ENCODE measurements at places on chromosomes 2 and 18.

DNA sequence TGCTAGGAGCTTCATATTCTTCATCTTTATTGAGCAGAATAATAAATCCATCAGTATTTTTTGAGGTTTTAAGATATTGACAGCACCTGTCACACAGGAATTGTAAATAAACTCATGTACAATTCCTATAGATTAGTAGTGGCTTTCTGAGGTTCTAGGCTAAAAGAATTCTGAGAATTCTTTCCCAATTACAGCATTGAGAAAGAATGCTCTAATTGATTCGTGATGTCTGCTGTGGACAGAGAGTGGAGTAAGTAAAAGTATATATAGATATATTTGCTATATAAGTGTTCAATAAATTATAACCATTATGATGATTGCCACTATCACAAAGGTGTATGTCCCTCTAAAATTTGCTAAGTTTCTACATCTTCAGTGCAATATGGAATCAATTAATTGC lies 186.5 kb upstream of the NRP2 start:
- DNase-seq, result no peak

GRCh38 chr18:2857491-2858131 lies 10.8 kb downstream of the EMILIN2 start:
- DNase-seq, result peak; percentile 92

DNA sequence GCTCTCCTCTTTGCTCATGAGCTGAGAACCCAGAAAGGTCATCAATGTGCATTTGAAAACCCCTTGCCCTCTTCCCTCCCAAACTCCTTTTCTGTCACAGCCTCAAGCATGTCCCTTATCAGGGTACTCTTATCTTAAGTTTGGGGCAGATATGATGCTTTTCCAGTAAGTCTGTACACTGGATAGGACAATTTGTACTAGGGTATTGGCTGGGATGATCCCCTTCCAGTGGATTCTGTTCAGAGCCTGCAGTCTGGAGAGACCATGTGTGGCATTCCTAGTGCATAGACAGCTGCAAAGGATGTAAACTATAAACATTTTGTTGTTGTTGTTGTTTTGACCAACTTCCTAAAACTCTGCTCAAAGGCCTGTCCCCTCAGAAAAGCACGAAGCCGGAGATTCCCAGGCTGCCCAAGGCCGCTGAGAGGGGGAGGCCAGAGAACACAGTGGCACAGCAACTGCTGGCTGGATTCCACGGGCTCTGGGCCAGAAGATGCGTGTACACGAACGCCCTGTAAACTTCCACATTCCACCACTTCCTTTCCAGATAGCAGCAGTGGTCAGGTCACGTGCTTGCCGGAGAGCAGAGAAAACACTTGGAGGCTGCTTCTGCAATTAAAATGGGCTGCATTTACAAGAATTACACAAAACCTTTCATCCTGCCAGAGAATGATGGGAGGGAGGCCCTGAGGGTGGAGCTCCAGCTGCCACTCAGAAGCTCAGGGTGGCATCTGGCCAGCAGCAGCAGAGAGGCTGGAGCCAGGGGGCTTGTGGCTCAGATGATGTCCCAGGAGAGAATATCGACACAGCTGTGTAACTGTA lies 42.1 kb downstream of the BMP10 start:
- peak; percentile 97 for DNase-seq

- no peak for DNase-seq
These were observed 721.0 kb downstream of the PLCL1 start for GRCh38 chr2:198525211-198525969.

DNA sequence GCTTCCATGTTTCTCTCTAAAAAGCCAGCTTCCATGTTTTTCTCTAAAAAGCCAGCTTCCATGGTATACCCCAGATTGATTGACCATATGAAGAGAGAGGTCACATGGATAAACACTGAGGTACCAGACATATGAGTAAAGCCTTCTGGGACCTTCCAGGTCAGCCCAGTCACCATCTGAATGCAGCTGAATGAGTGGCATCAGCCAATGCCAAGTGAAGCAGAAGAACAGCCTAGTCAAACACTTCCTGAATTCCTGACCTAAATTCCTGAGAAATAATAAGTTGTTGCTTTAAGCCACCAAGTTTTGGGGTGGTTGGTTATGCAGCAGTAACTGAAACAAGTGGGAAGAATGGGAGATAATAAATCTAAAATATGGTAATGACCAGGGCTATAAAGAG lies 5.7 kb upstream of the ALS2 start:
- DNase-seq, result no peak

DNA sequence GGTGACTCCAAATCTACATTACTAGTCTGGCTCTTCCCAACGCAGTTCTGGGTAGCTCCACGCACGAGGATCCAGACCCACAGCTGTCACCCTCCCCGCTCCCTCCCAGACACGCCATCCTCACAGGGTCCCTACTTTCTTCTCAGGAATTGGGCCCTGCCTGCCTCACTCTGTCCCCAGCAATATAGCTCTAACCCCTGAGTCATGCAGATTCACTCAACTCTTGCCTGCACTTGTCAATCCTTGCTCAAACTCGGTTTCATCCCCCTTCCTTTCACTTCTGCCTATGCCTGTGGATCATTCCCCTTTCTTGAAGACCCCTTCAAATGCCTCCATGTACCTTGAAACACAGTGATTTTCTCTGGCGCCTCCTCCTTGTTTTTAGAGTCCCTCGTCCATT lies 5.0 kb downstream of the ST8SIA5 start:
- no peak for DNase-seq

DNA sequence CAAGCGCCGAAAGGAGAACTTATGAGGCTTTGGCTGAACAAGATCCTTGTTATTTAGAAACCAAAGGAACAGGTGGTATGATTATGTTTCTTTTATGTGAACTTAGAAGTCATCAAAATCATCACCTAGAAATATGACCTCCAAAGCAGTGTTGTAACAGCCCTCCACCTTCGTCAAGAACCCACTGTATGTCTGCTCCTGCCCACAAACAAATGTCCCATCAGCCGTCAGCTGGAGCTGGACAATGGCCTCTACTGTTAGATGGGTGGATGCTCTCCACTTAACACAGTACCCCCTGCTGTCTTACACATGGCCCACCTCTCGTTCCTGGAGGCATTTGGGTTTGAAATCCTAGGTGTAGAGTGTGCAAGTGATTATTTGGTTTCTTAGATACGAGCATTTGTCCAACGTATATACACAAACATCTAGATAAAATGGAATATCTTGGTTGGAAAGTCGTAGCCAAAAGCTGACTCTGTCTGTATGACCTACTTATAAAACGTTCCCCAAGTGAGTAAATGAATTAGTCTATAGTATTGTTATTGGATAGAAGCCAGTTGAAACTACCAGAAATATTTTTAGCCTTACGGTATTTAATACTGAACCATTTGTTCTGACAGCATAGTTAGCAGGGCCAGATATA lies 113.0 kb downstream of the CRIM1 start:
- no peak for DNase-seq

GRCh38 chr2:205998583-205998982 lies 87.4 kb downstream of the INO80D start:
- DNase-seq, result no peak

- no peak for DNase-seq
These were observed 1.4 kb upstream of the IDH1 start for GRCh38 chr2:208256192-208256782.

- DNase-seq, result peak; percentile 69
These were observed 19.8 kb downstream of the DTNA start for GRCh38 chr18:34729740-34730355.

DNA sequence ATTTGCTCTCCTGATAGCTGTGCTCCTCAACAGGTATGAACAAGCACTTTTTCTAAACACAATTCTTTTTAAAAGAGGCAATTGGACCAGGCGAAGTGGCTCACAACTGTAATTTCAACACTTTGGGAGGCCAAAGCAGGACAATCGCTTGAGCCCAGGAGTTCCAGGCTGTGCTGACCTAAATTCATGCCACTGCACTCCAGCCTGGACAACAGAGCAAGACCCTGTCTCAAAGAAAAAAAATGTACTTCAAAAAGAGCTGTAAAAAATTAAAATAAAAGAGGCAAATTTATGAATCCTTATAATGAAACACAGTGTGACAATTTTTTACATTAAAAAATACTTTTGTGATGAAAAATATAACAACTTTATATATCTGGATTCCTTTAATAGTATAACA lies 1.8 kb upstream of the FAM124B start:
- DNase-seq, result no peak

GRCh38 chr2:129400826-129401225 lies 578.6 kb upstream of the RAB6C start:
- DNase-seq, result peak; percentile 36

GRCh38 chr2:119549241-119549640 lies 5.0 kb downstream of the CFAP221 start:
- DNase-seq, result peak; percentile 28

GRCh38 chr2:108385411-108386071 lies 7.8 kb downstream of the SULT1C4 start:
- no peak for DNase-seq

DNA sequence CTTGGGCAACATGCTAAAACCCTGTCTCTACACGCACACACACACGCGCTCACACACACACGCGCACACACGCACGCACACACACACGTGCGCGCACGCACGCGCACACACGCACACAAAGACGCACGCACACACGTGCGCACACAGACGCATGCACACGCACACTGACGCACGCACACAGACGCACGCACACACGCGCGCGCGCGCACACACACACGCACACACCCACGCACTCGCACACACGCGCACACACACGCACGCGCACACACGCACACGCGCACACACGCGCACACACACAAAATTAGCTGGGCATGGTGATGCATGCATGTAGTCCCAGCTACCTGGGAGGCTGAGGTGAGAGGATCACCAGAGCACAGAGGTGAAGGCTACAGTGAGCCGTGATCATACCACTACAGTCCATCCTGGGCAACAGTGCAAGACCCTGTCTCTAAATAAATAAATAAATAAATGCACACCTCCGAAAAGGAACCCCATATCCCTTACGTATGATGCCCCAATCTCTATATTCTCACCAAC lies 8.1 kb upstream of the IAH1 start:
- DNase-seq, result no peak

DNA sequence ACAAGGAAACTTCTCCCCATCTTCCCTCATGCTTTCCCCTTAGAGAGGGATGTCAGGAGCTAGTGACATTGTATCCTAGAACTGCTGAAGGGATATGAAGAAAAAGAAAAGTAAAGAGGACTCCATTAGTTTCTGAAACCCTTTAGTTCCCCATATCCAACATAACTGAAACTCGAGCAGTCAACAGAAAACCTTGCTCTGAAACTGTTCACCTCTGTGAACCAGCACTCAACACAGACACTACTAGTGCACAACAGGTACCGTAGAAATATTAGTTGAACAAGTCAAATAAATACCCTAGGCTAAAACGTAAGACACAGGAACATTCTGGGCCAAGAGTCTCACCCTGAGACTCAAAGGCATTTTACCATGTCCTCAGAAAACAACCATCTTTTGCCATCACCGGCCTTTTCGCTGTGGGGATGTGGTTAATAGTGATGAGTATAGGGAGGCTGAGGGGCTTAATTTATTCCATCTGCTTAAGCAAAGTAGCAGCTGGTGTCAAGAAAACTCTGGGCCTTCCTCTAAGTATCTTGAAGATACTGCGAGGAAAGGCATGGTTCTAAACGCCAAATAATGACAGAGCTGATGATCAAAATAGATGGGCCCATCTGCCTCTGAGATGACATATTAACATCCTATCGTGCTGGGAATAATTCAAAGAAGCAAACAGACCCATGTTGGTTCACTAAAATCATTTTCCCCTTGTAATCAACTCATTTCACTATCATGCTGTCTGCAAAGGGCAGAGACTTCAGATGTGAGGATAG lies 156.8 kb downstream of the STK39 start:
- no peak for DNase-seq

GRCh38 chr18:75158465-75159237 lies 50.3 kb downstream of the PTGR3 start:
- no peak for DNase-seq
